ENCODE measurements at places on chromosomes 13 and 19. TPM values are rescaled to one million over a fixed set of nuclear protein-coding genes. Genes with fewer than 3 reads are reported as not detected.

Gene ZNF844
- 1.7 TPM for total RNA-seq

Gene HSD17B14
- total RNA-seq, result 1.1 TPM

- no peak for DNase-seq
- H3K4me3 ChIP-seq, result no peak overlapping the region
- H3K4me1 ChIP-seq, result peaks cover 16% of the 10 kb centered on the region
Observed at GRCh38 chr19:5792224-5792623, 1.3 kb upstream of the DUS3L start.

DNA sequence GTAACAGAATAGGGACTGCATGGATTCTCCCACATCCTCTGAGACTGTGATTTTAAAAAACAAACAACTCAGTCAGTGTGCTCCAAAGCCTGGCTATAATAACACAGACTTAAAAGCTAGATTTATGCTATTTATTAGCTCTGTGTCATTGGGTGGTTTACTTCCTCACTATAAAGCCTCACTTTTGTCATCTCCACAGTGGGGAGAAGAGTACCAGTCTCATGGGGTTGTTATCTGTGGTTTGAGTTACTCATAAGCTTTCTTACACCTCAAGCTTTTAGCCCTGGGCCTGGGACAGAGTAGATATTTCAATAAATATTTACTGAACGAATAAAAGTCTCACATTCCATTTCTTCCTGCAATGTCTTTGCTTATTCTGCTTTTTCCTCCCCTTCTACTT, 5.3 kb downstream of the RNASEH2B start:
- H3K27me3 ChIP-seq, result no peaks in the 10 kb centered on the region
- H3K36me3 ChIP-seq, result peaks cover 40% of the 10 kb centered on the region
- no peak overlapping the region for H3K4me3 ChIP-seq
- peak overlapping the region; percentile 70 for H3K27ac ChIP-seq

- H3K27ac ChIP-seq, result peak overlapping the region; percentile 72
- peak overlapping the region; percentile 87 for H3K4me3 ChIP-seq
- H3K27me3 ChIP-seq, result peaks cover 12% of the 10 kb centered on the region
- H3K4me1 ChIP-seq, result peaks cover 32% of the 10 kb centered on the region
- peak; percentile 89 for DNase-seq
Observed at GRCh38 chr19:40403262-40403984, 9.8 kb downstream of the PRX start.

- H3K4me1 ChIP-seq, result no peaks in the 10 kb centered on the region
- H3K36me3 ChIP-seq, result no peaks in the 10 kb centered on the region
- no peak overlapping the region for H3K27ac ChIP-seq
- H3K27me3 ChIP-seq, result peaks cover 3% of the 10 kb centered on the region
- no peak overlapping the region for H3K4me3 ChIP-seq
- DNase-seq, result no peak
Observed at GRCh38 chr13:43333176-43333575, 309.8 kb downstream of the DNAJC15 start.
